ENCODE measurements at places on chromosomes 3 and 15.

- DNase-seq, result no peak
These were observed 763.4 kb upstream of the GOLIM4 start for GRCh38 chr3:168859143-168859542.

GRCh38 chr3:106827515-106828213, 549.6 kb upstream of the CCDC54 start:
- DNase-seq, result no peak

GRCh38 chr15:62644216-62644888, 398.2 kb upstream of the TPM1 start:
- no peak for DNase-seq

GRCh38 chr3:124818398-124819091, 68.6 kb downstream of the ITGB5 start:
- no peak for DNase-seq

GRCh38 chr3:131402391-131403039, 20.9 kb downstream of the NUDT16 start:
- DNase-seq, result no peak

DNA sequence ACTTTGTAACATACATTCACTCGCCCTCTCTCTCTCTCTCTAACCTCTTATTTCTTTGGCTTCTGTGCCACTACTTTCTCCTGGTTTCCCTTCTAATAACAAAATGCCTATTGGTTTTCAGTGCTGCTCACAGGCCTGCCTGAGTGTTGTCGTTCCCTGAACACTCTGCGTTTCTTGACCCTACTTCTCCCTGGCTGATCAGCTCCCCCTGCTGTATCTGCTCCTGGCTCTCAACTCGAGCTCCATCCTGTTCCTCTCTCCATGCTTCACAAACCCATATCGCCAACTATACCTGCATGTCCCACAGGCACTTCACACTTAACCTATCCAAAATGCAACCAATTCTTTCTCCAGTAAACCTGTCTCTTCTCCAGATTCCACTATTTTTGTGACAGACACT, 111.4 kb downstream of the OPA1 start:
- DNase-seq, result no peak
